Right ventricle myocardium inferior (tissue), 1 donor: ENCODE measurements at places on chromosomes 6 and 20. TPM values are rescaled to one million over a fixed set of nuclear protein-coding genes. Genes with fewer than 3 reads are reported as not detected.

GRCh38 chr6:34491091-34491430 is 25.2 kb downstream of the PACSIN1 start:
- no peak for DNase-seq

GRCh38 chr20:46799781-46800408 is 90.4 kb downstream of the SLC2A10 start:
- no peak for DNase-seq

- DNase-seq: no peak
Measured at GRCh38 chr6:92427453-92427852, 991.9 kb downstream of the EPHA7 start.

DNA sequence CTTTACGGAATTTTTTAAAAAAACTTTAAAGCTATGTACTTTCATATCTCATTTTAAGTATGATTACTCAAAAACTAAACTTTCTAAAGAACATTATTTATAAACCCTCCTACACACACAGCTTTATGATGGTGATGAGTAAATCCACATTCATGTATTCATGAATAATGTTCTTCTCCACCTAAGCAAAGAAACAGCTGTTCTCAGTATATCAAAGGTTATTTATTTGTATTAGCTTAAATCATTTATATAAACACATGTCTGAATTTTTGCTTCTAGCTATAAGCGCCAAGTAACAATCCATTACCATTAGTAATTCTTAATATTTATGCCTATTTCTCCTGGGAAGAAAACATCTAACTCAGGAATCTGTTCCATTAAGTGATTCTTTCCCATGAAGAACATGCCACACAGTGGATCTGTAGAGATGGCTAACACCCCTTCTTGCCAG is 63.3 kb downstream of the SMLR1 start:
- no peak for DNase-seq

DNA sequence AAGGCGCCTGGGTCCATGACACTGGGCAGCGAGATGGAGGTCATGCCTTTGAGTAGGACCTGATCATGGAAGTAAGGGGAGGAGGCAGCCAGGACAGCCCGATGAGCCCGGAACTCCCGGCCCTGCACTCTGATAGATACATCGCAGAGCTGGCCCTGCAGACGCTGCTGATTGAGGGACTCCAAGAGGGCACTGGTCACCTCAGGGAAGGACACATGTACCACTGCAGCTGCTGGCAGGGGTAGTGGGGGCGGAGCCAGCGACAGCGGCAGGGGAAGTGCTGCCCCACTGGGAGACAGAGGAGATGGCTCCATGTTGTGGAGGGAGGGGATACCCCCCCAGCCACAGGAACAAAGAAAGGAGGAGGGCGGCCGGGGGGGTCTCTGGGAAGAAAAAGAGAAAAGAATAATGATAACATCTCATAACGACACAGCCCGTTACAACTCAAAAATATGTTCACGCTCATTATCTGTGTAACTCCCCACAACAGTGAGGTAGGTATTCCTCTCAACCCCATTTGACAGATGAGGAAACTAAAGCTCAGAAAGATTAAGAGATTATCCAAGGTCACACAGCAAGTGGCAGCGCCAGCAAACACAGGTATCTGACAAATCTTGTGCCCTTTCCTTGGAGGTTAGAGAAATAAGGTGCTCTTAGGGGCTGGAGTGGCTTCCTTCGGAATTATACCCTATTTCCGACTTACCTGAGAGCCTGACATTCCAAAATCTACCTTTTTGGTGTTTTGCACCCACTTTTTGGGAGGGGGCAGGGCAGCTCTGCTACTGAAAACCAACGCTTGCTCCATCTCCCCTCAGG is 733 bp downstream of the ZBTB22 start:
- no peak for DNase-seq

GRCh38 chr6:8006208-8006607 is 58.0 kb downstream of the BLOC1S5 start:
- DNase-seq: no peak

DNA sequence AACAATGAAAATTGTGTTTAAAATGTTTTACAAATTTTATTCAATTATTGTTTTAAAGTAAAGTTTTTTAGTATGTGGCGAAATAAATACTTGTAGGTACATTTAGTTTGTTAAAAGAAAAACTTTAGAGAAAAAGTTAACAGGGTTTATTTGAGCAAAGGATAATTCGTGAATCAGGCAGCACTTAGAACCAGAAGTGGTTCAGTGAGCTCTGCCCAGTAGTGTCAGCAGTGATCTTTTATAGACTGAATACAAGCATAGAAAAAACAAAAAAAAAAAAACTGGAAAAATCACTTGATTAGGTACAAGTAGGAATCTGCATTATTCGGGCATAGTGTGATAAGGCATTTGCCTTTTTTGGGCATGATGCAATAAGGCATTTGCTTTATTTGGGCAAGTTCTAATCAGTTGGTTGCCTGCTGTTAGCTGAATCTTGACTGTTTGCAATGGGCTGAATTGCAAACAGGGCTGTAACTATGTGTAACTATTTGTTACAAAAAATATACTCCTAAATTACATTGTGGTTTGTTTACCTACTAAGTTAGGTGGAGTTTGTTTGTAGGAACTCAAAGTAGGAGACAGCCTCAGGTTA is 122.9 kb upstream of the MMS22L start:
- no peak for DNase-seq

GRCh38 chr6:45619211-45619760 is 241.6 kb upstream of the SUPT3H start:
- DNase-seq: no peak

DNA sequence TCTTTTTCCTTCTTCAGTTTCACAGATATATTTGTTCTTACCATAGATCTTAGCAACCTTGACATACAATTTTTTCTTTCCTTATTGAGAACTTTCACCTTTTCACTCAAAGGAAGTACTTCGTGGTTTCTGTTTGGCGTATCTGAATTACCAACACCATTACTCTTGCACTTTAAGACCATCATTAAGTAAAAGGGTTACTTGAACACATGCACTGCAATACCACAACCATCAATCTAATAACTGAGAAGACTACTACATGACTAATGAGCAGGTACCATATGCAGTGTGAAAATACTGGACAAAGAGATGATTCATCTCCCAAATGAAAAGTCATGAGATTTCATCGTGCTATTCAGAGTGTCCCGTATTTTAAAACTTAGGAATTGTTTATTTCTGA is 21.7 kb upstream of the SENP6 start:
- DNase-seq: no peak

DNA sequence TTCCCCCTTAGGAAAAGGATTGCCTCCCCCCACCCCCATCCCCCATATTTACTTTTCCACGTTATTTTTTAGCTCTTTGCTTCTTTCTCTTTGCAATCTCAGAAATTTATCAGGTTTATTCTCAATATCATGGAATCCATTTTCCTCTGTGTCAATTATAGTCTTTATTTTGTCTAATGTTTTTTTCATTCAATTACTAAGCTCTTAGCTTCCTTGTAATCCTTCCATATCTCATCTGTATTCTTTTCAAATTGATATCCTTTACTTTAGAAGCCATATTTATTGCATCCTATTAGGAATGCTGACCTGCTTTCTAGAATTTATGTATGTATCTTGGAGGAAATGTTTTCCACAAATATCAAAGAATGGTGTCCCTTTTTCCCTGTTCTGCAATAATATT is 39.3 kb downstream of the TMC2 start:
- no peak for DNase-seq

DNA sequence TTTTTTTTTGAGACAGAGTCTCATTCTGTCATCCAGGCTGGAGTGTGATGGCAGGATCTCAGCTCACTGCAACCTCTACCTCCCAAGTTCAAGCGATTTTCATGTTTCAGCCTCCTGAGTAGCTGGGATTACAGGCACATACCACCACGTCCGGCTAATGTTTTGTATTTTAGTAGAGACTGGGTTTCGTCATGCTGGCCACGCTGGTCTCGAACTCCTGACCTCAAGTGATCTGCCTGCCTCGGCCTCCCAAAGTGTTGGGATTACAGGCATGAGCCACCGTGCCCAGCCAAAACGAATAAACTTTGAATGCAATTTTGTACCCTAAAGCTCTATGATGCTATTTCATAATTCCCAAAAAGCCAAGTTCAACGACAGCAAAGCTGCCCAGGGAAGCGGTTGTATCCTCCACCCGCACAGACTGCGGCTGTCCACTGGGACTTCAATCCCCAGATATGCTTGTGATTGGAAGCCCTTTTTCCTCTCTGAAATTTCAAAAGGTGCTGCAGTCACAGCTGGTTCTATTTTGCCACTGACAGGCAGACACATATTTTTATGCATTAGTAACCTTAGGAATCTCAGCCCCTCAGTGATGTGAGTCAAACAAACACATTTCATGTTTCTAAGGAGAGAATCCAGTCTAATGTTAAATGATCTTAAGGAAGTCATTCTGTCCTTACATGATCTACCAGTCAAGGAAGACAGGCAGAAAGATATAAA is 8.7 kb upstream of the RAMACL start:
- no peak for DNase-seq

DNA sequence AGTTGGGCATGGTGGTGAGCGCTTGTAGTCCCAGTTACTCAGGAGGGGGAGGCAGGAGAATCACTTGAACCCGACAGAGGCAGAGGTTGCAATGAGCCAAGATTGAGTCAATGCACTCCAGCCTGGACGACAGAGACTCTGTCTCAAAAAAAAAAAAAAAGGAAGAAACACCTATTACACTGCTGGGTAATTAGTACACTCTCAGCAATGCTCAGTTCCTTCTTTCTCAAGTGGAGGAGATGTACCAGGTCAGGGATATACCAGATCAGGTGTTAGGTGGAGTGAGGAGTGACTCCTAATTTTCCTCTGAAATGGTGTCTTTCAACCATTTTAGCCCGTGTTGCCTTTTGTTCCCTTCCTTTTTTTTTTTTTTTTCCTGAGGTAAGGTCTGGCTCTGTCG is 30.0 kb upstream of the UBR2 start:
- no peak for DNase-seq

DNA sequence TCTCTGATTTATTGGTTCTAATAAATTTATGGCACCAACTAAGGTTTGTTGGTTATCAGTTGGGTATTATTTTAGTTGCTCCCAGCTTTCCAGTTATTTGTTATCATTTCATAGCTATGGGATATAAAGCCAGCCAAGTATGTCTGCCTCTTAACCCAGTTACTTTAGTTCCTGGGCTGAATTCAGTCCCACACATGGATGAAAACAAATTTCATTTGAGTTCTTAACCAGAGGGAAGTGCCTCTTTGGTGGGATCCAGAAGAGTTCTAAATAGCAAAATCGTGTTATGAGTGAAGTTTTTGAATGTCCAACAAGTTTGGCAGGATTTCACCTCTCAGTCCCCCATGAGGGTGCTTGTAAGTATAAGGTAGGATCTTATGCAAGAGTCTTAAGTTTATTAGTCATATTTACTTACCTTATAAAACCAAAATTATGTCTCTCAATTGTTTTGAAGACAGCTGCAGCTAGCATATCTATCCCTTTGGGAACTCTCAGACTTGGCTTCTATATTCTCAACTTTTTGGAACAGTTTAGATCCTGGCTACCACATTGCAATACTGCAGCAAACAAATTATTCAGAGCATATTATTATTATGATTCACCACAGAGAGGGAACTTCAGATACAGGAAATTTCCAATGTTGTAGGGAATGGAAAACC is 683.6 kb downstream of the BCKDHB start:
- DNase-seq: no peak

- DNase-seq: no peak
Measured at GRCh38 chr6:72894091-72894490, 272.2 kb downstream of the KCNQ5 start.

- no peak for DNase-seq
Measured at GRCh38 chr6:8000636-8001035, 63.6 kb downstream of the BLOC1S5 start.

GRCh38 chr20:53826597-53827291 is 233.1 kb upstream of the ZNF217 start:
- DNase-seq: no peak

- DNase-seq: no peak
Measured at GRCh38 chr6:122075917-122076316, 323.5 kb upstream of the HSF2 start.

DNA sequence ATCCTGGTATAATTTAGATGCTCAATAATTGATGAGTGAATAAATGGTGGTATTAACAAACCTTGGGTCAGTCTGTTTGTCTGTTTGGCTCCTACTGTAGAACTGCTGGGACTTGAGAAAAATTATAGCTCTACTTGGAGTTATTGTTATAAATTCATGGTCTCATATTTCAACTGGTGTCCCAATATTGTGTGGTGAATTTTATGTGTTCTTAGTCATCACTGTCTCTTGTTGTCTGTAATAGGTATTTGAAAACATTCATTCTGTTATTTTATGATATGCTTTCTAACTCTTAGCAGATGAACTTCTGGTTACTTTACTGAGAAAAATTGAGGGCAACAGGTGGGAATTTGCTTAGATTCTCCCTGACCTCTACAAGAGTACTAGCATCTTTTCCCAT is 221.4 kb downstream of the CDKAL1 start:
- no peak for DNase-seq

- DNase-seq: peak; percentile 66
Measured at GRCh38 chr6:85641522-85641896, 1.2 kb downstream of the SYNCRIP start.

DNA sequence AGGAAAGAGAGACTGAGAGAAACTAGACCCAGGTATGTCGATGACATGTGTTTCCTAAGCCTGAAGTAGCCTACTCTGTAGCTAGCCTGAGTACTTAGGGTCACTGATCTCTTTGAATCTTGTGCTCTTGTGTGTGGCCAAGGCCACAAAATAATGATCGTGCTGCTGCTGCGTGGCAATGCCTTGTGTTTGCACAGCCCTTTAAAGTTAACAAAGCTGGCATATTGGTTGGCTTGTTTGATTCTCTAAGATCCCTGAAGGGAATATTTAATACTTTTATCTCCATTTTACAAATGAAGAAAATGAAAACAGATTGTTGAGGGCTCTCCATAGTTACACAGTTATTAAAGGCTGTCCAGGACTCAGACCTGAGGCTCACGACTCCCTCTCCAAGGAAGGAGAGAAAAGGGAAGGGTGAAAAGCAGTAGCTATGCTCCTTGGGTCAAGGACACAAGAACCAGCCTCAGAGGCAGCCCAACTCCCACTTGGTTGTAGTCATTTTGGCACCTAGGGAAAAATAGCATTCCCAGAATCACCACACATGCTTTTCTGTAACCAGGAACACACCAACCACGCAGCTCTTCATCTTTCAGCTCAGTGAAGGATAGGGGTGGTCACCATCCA is 130.7 kb downstream of the LRFN2 start:
- DNase-seq: no peak

- DNase-seq: no peak
Measured at GRCh38 chr6:41182069-41183034, 18.6 kb downstream of the TREML2 start.

GRCh38 chr6:128803911-128804310 is 79.0 kb upstream of the LAMA2 start:
- no peak for DNase-seq

GRCh38 chr6:159887146-159887545 is 3.6 kb upstream of the MAS1 start:
- DNase-seq: no peak

MATN4 gene
- not detected for total RNA-seq

TRIM40 gene
- total RNA-seq: not detected

ANKEF1 gene
- total RNA-seq: 1.1 TPM

LHFPL5 gene
- not detected for total RNA-seq

PBOV1 gene
- not detected for total RNA-seq

ZNF334 gene
- 0.57 TPM for total RNA-seq

TULP1 gene
- total RNA-seq: not detected

SLC22A16 gene
- total RNA-seq: 0.32 TPM

MUC22 gene
- 0.14 TPM for total RNA-seq
